ENCODE measurements at places on chromosomes 16 and 17.

DNA sequence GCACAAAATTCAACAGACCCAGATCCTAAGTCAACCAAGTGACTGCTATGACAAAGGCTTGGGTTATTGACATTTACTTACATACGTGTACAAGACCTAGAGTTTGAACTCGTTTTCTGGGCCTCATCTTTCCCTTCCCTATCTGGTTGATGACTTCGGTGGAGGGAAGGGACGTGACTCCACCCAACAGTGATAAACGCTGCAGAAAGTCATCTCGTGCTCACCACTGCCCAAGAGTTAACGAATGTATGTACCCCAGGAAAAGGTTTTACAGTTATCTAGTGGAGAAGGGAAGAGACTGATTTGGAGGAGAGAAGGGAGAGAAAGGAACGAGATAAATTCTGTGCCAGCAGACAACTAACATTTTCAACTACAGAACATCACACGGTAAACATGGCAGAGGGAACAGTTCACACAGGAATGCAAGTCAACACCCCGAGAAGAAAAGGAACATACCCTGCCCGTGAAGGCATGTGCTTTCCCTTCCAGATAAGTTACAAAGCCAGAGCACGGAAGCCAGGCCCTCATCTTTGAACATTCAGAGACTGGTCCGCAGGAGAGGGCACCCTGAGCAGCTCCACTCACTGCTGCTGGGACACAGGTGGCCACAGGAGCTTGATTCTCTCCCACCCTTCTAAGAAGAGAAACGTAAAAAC, 13.9 kb upstream of the CYTH1 start:
- no peak for DNase-seq

DNA sequence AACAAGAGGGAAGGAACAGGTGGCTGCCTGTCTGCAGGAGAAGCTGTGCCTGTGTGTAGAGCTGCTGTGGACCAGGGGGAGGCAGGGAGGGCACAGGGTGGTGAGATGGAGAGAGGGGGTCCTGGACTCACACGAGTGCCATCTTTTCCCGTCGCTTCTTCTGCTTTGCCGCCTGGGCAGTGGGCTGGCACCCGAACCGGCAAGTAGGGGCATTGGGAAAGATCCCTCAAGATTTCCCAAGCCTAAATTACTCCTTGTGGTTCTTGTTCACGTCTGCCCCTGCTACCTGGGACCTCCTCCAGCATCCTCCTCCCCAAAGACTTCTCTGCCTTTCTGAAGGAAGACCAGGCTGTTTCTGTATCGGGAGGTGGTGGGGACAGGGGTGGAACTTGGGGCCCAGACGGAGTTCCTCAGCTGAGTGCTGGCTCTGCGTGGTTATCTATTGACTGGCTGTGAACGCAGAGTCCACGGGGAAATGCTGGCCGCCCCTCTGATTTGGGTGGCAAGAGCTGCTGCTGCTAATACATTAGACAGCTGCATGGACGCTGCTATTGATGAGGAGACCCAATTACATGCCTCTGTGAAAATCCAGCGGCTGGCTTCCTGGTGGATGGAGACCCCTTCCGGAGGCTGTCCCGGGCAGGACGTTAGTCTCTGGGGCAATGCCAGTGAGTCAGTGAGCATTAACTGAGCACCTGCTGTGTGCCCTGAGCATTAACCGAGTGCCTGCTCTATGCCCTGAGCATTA, 114.5 kb downstream of the OR1D5 start:
- no peak for DNase-seq

- no peak for DNase-seq
Measured at GRCh38 chr17:68391561-68392268, 65.6 kb downstream of the WIPI1 start.

DNA sequence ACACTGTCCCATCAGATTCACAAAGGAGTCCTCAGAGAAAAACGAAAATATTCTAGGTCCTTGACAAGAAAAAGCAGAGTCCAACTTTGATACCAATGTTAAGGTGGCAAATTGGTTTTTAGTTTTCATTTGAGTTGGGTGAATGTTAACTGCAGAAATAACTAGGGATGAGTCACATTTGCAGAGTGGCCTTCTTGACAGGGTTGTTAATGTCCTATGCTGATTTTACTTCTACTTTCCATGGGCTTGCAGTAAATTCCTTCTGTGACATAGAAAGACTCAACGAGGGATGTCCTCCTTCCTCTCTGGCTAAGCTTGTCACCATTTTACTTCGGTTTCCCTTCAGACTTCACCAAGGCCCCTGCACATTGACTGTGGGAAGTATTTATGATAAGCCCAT, 47.2 kb upstream of the ICAM2 start:
- no peak for DNase-seq

DNA sequence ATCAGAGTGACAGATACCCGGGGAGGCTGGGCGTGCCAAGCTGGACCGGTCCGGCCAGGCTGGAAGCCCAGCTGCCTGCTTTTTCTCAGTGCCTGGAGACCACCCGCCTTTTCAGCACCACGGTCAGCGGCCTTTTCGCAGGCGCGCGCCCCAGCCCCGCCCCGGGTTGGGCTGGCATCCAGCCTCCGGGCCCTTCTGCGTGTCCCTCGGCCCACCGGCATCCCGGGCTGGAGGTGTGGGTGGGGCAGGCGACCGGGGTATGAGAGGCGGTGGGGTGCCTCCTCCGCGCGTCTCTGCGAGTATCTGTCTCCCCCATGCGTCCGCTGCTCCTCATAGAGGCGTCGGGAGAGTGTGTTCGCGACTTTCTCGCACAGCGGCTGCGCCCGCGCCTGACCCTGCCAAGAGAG, 102.5 kb downstream of the MRM1 start:
- DNase-seq: no peak

DNA sequence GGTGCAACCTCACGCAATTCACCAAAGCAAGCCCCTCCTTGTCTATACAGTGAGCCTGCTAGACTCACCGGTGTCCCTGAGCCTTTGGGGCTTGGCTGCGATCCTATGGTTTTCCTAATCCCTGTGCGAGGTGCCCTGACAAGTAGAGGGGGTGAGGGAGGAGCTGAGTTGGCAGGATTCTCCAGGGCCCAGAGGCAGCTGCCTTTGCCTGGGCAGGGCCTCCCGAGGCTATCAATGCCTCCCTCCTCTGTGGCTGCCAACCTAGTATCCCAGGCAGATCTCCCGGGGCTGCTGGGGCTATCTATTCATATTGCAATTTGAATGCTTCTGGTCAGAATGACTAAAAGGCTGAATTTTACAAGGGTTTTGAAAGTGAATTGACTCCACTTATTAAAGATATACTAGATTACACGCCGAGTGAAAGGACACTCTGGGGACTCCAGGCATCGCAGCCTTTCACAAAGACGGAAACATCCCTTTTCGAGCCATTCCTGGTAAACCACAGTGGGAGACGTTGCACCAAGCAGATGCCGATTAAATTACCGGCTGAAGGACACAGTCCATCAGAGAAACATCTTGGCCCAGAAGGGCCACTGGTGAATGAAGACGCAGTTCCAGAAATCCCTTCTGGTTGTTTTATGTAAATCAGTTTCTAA, 11.3 kb upstream of the PITPNM3 start:
- no peak for DNase-seq

Measured in iPS DF 19.7 (cell line).